Pulmonary artery endothelial cell (primary cell): ENCODE measurements at places on chromosomes 13 and 19. TPM values are rescaled to one million over a fixed set of nuclear protein-coding genes. Genes with fewer than 3 reads are reported as not detected.

GRIK5 gene
- total RNA-seq, result 2.2 and 5.7 TPM in 2 replicates

- DNase-seq, result no peak
These were observed 2.2 kb downstream of the GPR32 start for GRCh38 chr19:50772476-50772875.

ZNF700 gene
- total RNA-seq, result 5.8 and 7.1 TPM in 2 replicates

DNA sequence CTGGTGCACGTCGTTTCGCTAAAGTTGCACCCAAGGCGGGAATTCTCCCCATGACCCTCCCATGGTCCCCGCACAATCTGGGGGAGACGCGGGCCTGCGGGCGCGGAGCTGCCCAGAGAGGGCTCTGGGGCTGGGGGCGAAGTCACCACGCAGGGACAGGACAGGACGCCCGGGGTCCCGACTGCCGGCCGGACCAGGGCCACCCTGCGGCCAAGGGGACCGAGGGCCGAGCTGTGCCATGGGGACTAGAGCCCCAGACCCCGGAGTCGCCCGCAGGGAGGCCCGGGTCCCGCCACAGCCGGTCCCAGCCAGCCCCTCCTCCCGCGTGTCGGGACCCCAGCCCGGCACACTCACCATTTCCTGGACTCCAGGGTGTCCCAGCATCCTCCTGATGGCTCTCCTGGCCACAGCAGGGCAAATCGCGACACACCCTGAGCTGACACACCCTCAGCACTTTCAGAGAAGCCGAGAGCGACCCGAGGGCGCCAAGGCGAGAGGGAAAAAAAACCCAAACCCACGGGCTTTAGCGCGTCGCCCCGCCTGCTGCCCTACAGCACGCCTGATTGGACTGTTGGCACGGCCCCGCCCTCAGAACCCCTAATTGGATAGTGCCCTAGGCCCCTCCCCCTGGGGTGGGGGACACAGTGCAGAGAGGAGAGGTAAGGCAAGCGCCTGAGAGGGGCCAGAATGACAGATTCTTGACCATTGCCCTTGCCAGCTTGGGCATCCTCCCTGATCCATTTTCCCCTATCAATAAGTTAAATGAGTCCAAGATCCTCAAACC lies 28.6 kb downstream of the ZNF44 start:
- no peak for DNase-seq

DNA sequence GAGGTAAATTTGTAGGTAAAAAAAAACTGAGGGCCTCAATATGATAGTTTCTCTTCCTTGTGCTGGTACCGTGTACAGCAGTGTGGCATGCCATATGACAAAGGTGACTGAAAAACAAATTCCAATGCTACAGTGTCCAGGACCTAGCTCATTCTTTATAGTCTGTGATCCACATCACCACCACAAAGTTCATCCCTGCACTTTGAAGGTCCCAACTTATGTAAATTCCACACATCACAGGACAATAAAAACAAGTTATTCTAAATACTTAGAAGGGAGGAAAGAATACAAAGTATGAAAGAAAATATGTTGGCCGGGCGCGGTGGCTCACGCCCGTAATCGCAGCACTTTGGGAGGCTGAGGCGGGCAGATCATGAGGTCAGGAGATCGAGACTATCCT lies 314.6 kb upstream of the SGCG start:
- no peak for DNase-seq

GRCh38 chr13:48448959-48449614 lies 36.2 kb upstream of the LPAR6 start:
- DNase-seq, result no peak

POGLUT2 gene
- total RNA-seq, result 23.4 and 29.0 TPM in 2 replicates

DNA sequence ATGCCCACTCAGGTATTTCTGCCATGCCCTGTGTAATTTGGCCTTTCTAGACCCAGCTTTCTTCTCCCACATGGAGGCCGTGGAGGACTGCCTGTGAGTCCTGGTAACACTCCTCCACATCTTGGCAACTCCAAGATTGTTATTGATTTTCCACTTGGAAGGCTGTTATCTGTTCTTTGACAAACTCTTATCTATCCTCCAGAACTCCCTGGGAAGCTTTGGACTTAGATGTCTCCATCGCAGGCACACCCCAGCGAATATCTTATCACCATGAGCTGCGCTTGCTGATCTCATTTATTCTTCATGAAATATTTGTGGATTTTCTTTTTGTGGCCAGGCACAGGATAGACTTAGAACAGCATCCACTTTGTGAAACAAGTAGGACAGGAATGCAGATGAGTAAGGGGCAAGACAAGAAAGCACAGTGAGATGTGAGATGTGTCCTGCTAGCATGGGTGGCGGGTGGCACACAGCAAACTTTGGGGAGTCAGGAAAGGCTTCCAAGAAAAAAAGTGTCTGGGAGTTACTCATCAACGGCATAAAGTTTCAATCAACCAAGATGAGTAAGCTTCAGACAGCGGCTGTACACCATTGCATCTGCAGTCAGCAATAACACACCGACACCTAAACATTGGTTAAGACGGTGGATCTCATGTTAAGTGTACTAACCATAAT lies 84.5 kb upstream of the IRS2 start:
- DNase-seq, result no peak

DNA sequence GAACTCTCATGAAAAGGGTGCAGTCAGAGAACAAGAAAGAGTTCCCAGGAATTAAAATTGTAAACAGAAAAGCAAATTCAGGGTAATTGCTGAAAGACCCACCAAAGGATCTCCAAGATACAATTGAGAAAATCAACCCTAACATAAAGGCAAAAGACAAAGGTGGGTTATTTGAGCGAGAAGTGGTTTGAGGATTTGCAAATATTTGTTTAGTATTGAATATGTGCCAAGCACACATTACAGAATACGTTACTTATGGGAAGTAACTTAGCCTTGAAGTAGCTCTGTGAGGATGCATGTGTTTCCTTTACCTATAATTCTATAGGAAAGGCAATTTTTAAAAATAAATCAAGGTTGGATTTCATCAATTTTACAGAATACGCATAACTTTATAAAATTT lies 10.0 kb upstream of the CEACAM21 start:
- no peak for DNase-seq
